Aorta (tissue), 5 donors: ENCODE measurements at places on chromosomes 5 and 9. TPM values are rescaled to one million over a fixed set of nuclear protein-coding genes. Genes with fewer than 3 reads are reported as not detected.

The ENTPD8 gene
- polyA plus RNA-seq, result 3.1 TPM

The GCNT1 gene
- 0.79 TPM for polyA plus RNA-seq

DNA sequence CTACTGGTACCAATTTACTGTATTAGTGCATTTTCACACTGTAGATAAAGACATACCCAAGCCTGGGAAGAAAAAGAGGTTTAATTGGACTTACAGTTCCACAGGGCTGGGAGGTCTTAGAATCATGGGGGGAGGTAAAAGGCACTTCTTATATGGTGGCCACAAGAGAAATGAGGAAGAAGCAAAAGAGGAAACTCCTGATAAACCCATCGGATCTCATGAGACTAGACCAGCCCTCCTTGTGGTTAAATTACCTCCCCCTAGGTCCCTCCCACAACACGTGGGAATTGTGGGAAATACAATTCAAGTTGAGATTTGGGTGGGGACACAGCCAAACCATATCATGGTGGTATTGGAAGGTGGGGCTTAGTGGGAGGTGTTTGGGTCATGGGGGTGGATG is 56.5 kb upstream of the SPDL1 start:
- H3K4me1 ChIP-seq, result no peaks in the 10 kb centered on the region
- H3K4me3 ChIP-seq, result no peak overlapping the region
- H3K27ac ChIP-seq, result no peak overlapping the region
- H3K27me3 ChIP-seq, result no peaks in the 10 kb centered on the region
- H3K36me3 ChIP-seq, result no peaks in the 10 kb centered on the region

GRCh38 chr5:115831163-115831768 is 10.1 kb downstream of the ATG12 start:
- H3K27me3 ChIP-seq, result no peaks in the 10 kb centered on the region
- no peak overlapping the region for H3K27ac ChIP-seq
- no peaks in the 10 kb centered on the region for H3K4me1 ChIP-seq
- DNase-seq, result no peak
- H3K4me3 ChIP-seq, result no peak overlapping the region
- no peaks in the 10 kb centered on the region for H3K36me3 ChIP-seq

- DNase-seq, result no peak
- no peak overlapping the region for H3K27ac ChIP-seq
- peaks cover 3% of the 10 kb centered on the region for H3K36me3 ChIP-seq
- H3K27me3 ChIP-seq, result no peaks in the 10 kb centered on the region
Observed at GRCh38 chr5:146176805-146177204, 5.6 kb downstream of the LARS1 start.

DNA sequence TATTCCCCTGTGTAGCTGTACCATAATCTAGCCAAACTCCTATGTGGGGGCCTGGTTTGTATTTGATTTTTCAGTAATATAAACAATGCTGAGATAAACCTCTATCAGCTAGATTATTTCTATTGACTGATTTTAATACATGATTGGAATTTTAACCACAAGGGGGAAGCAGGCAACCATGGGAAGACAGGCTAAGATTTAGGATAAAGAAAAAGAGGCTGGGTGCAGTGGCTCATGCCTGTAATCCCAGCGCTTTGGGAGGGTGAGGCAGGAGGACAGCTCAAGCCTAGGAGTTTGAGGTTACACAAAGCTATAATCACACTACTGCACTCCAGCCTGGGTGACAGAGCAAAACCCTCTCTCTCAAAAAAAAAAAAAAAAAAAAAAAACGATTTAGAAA is 18.1 kb upstream of the GPX3 start:
- no peaks in the 10 kb centered on the region for H3K4me1 ChIP-seq
- no peak overlapping the region for H3K4me3 ChIP-seq
- no peaks in the 10 kb centered on the region for H3K27me3 ChIP-seq
- DNase-seq, result no peak
- no peak overlapping the region for H3K27ac ChIP-seq

The F2RL1 gene
- polyA plus RNA-seq, result 5.5 TPM

DNA sequence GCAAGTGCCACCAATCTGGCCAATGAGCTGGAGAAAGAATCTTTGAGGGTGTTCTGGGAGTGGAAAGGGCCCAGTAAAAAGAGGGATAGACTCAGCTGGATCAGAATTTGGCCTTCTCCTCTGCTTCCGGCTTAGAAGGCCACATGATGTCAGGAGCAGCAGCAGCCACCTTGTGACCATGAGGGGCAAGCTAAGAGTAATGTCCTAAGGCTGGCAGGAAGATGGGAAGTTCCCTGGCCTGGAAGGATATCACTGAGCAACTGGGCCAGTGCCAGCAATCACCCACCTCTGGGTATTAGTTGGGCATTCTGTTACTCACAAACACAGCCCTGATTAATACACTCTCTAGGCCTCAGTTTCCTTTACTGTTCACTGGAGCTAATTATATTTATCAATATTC is 44.2 kb downstream of the TSPAN17 start:
- no peaks in the 10 kb centered on the region for H3K27me3 ChIP-seq
- H3K4me1 ChIP-seq, result no peaks in the 10 kb centered on the region
- H3K27ac ChIP-seq, result no peak overlapping the region
- no peak overlapping the region for H3K4me3 ChIP-seq

DNA sequence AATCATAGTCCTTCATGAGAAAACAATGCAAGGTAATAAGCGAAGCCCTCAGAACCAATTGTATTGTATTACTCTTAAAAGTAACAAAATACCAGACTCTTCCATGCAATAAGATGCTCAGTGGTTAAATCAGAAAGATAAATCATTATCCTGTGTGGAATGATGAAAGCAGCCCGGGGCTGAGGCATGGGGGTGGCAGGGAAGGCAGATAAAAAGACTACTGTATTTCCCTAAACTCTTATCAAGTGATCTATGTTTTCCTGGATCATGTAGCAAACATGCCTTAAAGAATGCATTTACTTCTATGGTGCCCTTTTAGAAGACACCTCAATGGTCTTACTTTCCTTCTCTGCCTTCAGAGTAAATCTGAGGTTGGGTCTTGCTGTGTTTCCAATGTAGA is 105.6 kb upstream of the DAPK1 start:
- H3K4me3 ChIP-seq, result no peak overlapping the region
- H3K4me1 ChIP-seq, result no peaks in the 10 kb centered on the region
- no peak for DNase-seq
- H3K36me3 ChIP-seq, result no peaks in the 10 kb centered on the region
- no peak overlapping the region for H3K27ac ChIP-seq
- H3K27me3 ChIP-seq, result no peaks in the 10 kb centered on the region

The TEX48 gene
- not detected for polyA plus RNA-seq

GRCh38 chr9:133233681-133234432 is 24.8 kb upstream of the OBP2B start:
- no peaks in the 10 kb centered on the region for H3K27me3 ChIP-seq
- DNase-seq, result peak; percentile 66
- H3K4me3 ChIP-seq, result no peak overlapping the region
- H3K36me3 ChIP-seq, result no peaks in the 10 kb centered on the region

The C9orf50 gene
- polyA plus RNA-seq, result not detected

The ABO gene
- polyA plus RNA-seq, result 1.8 TPM

The B4GALT1 gene
- 36.0 TPM for polyA plus RNA-seq

GRCh38 chr5:27947088-27947487 is 908.7 kb upstream of the CDH9 start:
- no peaks in the 10 kb centered on the region for H3K36me3 ChIP-seq
- no peak overlapping the region for H3K27ac ChIP-seq
- no peaks in the 10 kb centered on the region for H3K4me1 ChIP-seq
- DNase-seq, result no peak

DNA sequence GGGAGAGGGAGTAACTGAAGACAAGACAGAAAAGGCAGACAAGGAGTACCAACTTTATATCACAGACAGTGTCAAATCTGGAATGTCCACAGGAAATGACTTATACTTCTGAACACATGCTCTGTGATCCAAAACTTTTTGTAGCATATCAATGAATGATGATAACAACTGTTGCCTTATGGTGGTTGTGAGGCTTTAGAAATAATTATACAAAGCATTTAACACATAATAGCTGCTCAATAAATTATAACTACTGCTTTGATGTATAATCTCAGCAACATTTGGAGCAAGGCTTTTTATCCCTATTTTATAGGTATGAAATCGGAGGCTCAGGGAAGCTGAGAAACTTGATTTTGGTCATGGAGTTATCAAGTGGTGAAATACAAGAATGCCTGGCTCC is 3.3 kb upstream of the ASTN2 start:
- H3K36me3 ChIP-seq, result no peaks in the 10 kb centered on the region
- no peak overlapping the region for H3K27ac ChIP-seq
- DNase-seq, result no peak
- H3K4me1 ChIP-seq, result no peaks in the 10 kb centered on the region

GRCh38 chr9:95029288-95029687 is 288.2 kb downstream of the FANCC start:
- peak overlapping the region; percentile 18 for H3K27ac ChIP-seq
- DNase-seq, result no peak
- H3K36me3 ChIP-seq, result no peaks in the 10 kb centered on the region
- no peaks in the 10 kb centered on the region for H3K27me3 ChIP-seq
- H3K4me1 ChIP-seq, result peaks cover 9% of the 10 kb centered on the region

DNA sequence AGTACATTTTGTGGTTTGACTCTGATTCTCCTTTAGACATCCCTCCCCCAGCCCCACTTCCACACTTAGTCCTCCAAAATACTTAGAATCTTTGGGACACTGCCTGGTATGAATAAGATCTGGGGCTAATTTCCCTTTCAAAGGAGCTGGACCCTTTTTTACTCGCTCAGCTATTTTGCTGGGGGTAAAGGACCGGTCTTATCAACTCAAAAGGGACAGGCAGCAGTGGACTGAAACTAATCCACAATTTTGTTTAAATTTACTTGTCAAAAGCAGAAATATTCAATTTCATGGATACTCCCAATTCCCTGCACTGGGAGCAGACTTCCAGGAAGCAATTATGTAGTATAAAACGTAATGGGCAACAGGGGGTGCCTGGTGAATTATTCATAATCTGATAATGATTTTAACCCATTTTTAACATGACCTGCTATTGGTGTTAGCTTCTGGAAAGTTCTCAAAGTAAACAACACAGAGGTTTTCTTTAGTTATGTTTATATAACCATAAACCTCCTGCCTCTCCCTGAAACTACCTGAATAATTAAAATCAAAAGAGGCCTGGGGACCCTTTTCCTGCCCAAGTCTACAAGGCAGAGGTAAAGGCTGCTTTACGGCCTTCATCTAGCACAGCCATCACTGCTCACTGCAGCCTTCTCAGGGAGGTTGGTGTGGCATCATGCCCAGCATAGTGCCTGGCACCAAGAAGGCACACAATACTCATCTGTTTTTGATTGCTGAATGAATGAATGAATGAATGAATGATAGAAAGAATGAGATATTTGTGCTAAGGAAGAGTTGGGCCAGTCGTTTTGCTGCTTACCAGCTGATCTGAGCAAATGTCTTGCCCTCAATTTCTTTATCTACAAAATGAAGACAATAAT is 44.2 kb upstream of the GNPDA1 start:
- H3K4me3 ChIP-seq, result no peak overlapping the region
- H3K27ac ChIP-seq, result no peak overlapping the region
- H3K36me3 ChIP-seq, result no peaks in the 10 kb centered on the region
- DNase-seq, result no peak

- DNase-seq, result no peak
- no peaks in the 10 kb centered on the region for H3K4me1 ChIP-seq
- H3K36me3 ChIP-seq, result peaks cover 6% of the 10 kb centered on the region
- H3K27ac ChIP-seq, result no peak overlapping the region
- no peak overlapping the region for H3K4me3 ChIP-seq
- no peaks in the 10 kb centered on the region for H3K27me3 ChIP-seq
Observed at GRCh38 chr9:109455861-109456260, 42.2 kb downstream of the PTPN3 start.

The CSNK1G3 gene
- 9.5 TPM for polyA plus RNA-seq

The RNF180 gene
- 10.2 TPM for polyA plus RNA-seq

The INSL4 gene
- polyA plus RNA-seq, result not detected

DNA sequence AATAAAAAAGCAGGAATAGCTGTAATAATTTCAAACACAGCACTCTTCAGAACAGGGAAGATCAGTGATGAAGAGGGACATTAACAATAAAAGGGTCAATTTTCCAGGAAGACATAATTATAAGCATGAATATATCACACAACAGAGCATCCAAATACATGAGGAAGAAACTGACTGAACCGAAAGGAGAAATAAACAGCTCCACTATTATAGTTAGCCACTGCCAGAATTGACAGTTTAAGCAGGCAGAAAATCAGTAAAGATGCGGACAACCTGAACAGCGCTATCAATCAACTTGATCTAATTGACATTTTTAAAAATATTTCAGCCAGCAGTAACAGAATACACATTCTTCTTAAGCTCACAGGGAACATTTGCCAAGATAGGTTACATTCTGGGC is 89.1 kb downstream of the MED10 start:
- no peak for DNase-seq
- no peaks in the 10 kb centered on the region for H3K4me1 ChIP-seq
- no peaks in the 10 kb centered on the region for H3K36me3 ChIP-seq
- H3K4me3 ChIP-seq, result no peak overlapping the region

DNA sequence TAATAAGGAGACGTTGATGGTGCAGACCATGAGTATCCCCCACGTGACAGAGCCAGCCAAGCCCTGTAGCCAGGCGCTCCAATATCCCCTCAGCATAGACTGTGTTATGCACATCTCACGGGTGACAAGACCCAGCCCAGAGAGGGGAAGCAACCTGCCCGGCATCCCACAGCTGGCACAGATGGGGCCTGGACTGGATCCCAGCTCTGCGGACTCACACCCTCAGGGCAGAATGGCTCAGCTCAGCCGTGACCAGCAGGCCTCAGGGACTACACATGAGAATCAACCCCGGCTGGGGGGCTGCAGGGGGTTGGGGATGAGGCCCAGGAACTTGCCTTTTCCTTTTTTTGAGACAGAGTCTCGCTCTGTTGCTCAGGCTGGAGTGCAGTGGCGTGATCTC is 11.7 kb downstream of the FIBCD1 start:
- H3K36me3 ChIP-seq, result no peaks in the 10 kb centered on the region
- no peak overlapping the region for H3K4me3 ChIP-seq
- no peak overlapping the region for H3K27ac ChIP-seq
- no peak for DNase-seq
- no peaks in the 10 kb centered on the region for H3K27me3 ChIP-seq

The SPINK4 gene
- polyA plus RNA-seq, result 129 TPM

GRCh38 chr5:96868603-96869371 is 7.5 kb upstream of the ERAP2 start:
- H3K36me3 ChIP-seq, result no peaks in the 10 kb centered on the region
- H3K4me1 ChIP-seq, result no peaks in the 10 kb centered on the region
- no peak overlapping the region for H3K27ac ChIP-seq
- DNase-seq, result no peak
- no peak overlapping the region for H3K4me3 ChIP-seq

The TRIP13 gene
- polyA plus RNA-seq, result 0.28 TPM

GRCh38 chr5:130065617-130066016 is 161.4 kb downstream of the CHSY3 start:
- H3K27ac ChIP-seq, result peak overlapping the region; percentile 87
- no peak for DNase-seq
- no peak overlapping the region for H3K4me3 ChIP-seq
- peaks cover 3% of the 10 kb centered on the region for H3K4me1 ChIP-seq
- H3K36me3 ChIP-seq, result no peaks in the 10 kb centered on the region

- no peak overlapping the region for H3K27ac ChIP-seq
- no peaks in the 10 kb centered on the region for H3K36me3 ChIP-seq
- no peaks in the 10 kb centered on the region for H3K4me1 ChIP-seq
- H3K27me3 ChIP-seq, result no peaks in the 10 kb centered on the region
- DNase-seq, result no peak
Observed at GRCh38 chr9:93156475-93157008, 22.5 kb upstream of the NINJ1 start.

The IFNK gene
- polyA plus RNA-seq, result not detected
